ENCODE measurements at places on chromosomes 16 and 17.

DNA sequence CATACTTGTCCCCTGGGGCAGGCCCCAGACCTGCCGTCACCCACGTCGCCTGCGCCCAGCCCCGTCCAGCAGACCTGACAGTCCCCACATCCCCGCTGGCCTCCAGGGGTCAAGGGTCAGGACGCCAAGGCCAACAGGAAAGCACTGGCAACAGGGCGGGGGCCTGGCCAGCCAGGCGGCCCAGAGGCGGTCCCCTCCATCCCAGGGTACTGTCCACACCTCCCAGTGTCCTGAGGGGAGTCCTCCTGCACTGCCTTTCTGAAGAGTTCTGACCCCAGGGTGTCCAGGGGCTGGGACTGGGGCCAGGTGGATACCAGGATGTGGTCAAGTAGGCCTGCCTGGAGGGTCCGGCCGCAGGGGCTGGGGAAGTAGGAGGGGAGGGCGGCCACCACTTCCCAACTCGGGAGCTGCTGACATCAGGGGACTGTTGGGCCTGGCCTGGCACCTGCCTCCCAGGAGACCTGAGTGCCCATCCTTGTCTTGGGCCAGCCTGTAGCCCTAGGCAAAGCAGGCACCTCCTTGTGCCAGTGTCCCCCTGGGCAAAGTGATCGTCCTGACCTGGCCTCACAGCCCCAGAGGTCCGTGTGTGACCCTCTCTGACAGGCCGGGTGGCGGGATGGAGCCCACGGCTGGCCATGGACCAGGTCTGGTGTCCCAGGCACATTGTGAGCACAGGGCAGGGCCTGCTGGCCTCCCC lies 6.7 kb upstream of the AXIN1 start:
- no peak for DNase-seq

GRCh38 chr16:75109732-75110243 lies 6.8 kb downstream of the LDHD start:
- DNase-seq, result no peak

DNA sequence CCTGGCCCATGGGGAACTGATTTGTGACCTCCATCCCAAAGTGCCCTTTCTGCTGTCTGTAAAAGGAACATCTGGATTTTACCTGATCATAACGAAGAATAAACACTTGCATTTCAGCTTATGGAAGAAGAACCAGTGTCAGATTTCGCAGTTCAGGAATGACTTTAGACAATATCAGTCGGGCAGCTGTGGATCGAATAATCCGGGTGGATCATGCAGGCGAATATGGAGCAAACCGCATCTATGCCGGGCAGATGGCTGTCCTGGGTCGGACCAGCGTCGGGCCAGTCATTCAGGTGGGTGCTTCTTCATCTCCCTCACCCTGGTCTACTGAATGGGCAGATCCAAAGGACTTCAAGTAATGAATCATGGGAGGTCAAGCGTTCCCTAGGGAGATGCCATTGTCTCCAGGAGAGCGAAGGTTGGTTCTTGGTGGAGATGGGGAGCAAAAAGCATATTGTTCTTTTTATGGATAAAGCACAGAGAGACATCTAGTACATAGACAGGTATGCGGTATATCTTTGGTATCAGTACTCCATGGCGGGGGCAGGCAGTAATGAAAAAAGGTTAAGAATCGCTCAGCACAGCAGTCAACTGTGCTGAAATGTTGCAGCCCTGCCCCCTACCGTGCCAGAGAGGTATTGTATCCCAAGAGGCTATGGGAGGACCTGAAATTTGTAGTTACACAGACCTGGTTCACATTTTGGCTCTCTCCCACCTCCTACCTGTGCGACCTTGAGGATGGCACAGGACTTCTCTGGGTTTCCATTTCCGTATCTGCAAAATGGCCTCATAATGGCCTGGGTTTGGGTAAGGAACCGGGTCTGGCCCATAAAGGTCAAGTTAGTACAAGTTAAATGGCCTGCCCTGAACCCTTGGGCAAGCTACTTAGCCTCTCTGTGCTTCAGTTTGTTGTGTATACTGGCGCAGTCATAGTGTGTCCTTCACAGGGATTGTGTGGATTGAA lies 4.7 kb downstream of the COQ7 start:
- DNase-seq, result peak; percentile 61

- DNase-seq, result no peak
Observed at GRCh38 chr17:79696610-79696982, 34.1 kb upstream of the ENPP7 start.

GRCh38 chr16:16164243-16164642 lies 59.1 kb downstream of the ABCC6 start:
- DNase-seq, result no peak

GRCh38 chr17:81002013-81002384 lies 10.4 kb downstream of the CHMP6 start:
- DNase-seq, result no peak

DNA sequence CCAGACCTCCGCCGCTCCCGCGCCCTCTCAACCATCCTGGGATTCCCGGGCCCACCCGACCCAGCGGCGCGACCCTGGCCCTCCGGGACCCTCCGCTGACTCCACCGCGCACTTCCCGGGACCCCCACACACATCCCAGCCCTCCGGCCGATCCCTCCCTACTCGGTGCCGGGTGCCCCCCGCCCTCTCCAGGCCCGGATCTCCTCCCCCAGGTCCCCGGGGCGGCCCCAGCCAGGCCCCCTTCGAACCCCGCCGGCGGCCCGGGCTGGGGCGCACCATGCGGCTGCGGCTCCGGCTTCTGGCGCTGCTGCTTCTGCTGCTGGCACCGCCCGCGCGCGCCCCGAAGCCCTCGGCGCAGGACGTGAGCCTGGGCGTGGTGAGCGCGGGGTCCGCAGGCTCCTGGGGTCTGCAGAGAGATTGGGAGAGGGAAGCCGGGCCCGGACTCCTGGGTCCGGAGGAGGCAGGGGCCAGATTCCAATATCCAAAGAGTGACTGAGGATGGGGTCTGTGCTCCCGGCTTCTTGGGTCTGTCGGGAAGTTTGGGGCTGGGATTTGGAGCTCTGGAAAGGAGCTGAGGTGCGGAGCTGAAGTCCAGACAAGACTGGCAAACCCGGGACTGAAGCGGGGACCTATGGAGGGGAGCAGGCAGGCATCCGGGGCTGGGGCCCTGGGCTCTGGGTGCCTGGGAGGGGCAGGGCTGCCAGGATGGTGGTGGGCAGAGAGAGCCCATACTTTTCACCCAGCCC lies 453 bp downstream of the MMP25 start:
- DNase-seq, result no peak

DNA sequence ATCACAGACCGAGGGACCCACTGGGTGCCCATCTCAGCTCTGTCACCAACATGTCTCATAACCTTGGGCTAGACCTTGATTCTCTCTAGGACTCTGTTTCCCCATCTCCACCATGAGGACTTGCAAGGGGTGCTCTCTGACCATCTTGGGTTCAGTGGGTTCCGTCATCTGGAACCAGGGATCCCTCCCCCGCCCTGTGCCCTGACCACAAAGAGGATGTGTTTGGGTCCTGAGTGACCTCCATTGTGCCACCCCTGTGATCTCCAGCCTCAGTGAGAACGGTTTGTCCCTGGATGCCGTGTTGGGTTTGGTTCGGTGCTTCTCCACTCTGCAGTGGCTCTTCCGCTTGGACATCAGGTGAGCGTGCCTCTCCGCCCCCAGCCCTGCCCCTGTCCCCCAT lies 49.1 kb upstream of the CPNE2 start:
- no peak for DNase-seq

GRCh38 chr17:8789743-8790142 lies 9.4 kb downstream of the MFSD6L start:
- DNase-seq, result no peak

- DNase-seq, result no peak
Observed at GRCh38 chr16:50261707-50262235, 4.6 kb upstream of the ADCY7 start.

DNA sequence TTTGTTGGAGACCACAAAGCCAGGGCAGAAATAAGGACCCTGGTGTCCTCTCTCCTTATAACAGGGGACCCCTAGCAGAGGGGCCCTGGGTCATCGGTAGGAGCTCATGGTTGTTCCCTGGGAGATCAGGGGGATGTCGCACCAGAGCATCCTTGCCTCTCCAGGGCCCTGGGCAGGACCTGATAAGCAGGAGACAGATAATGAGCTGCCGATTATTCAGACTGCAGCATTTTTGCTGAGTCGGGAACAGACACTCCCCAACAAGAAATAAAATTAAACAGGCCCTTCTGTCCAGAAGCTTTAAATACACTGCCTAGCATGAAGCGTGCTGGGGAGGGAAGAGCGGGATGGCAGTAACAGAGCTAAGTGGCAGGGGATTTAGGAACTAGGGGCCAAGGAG lies 15.4 kb upstream of the GFAP start:
- DNase-seq, result no peak

DNA sequence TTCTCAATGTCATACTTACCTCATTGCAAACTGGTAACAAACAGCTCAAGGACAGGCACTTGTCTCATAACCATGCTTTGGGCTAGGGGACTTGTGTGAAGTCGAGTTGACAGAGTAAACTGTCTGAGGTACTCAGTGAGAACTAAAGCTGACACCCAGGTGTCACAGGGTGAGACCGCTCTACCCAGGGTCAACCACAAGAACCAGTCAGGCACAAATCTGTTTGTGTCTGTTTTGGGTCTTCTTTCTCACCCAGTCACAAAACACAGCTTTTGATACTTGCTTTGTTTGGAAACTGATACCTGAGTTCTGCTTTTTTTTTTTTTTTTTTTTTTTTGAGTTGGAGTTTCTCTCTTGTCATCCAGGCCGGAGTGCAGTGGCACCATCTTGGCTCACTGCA lies 161.1 kb downstream of the STX8 start:
- no peak for DNase-seq

GRCh38 chr17:8732406-8733085 lies 12.1 kb downstream of the CCDC42 start:
- DNase-seq, result peak; percentile 43

DNA sequence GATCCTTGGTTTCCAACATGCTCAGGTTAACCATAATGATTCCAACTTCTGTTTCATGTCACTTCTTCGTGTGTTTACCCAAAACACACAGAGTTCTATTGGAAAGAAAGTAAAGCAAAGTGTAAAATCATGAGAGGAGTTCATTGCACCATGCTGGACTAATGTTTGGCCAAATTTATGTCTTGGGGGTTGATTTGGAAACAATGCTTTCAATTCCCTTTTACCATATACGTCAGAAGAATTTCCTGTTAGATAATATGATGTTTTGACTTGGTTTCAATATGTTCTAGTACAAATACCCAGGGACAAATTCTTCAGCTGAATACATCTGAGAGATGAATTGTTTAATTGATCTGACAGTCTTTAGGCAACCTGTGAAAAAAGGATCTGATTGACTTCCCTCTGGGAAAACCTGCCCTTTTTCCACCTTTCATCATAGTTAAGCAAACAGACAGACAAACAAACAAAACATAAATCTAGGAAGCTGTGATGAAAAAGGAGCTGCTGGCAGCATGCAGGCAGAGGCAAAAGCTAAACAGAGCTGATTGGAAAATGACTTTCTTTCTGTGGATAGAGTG lies 26.0 kb upstream of the MPHOSPH6 start:
- DNase-seq, result no peak

DNA sequence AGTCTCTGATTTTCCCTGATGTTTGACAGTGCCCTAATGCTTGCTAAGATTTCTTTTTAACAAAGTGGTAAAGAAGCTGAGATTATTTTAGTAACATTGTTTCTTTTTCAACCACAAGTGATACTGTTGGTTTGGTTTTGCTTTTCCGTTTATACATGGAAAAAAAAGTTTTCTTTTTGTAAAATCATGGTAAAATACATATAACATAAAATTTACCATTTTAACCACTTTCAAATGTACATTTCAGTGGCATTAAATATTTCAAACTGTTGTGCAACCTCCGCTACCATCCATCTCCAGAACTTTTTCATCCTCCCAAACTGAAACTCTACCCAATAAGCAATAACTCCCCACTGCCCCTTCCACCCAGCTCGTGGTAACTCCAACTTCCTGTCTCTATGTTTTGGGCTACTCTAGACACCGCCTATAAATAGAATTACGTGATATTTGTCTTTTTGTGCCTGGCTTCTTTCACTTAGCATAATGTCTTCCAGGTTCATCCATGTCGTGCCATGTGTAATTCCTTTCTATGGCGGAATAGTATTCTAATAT lies 4.6 kb downstream of the CIITA start:
- no peak for DNase-seq

Measured in fibroblast of lung (primary cell).